ENCODE measurements at places on chromosomes 5 and 9. TPM values are rescaled to one million over a fixed set of nuclear protein-coding genes. Genes with fewer than 3 reads are reported as not detected.

PCSK1 gene
- 11.9 TPM for total RNA-seq

OTULINL gene
- total RNA-seq = 3.2 TPM

SAXO1 gene
- not detected for total RNA-seq

FLT4 gene
- total RNA-seq = 47.5 TPM

CNTFR gene
- 130 TPM for total RNA-seq

CYLC2 gene
- not detected for total RNA-seq

SLCO6A1 gene
- total RNA-seq = not detected

LCN10 gene
- total RNA-seq = 8.6 TPM

IFNE gene
- total RNA-seq = not detected

DMRT3 gene
- not detected for total RNA-seq

FAM163B gene
- not detected for total RNA-seq

TMED7 gene
- total RNA-seq = 75.7 TPM

ADAMTS13 gene
- 2.2 TPM for total RNA-seq

OCLN gene
- 2.4 TPM for total RNA-seq

LCN9 gene
- total RNA-seq = not detected

LHX3 gene
- not detected for total RNA-seq

DNAJB5 gene
- total RNA-seq = 6.5 TPM

AK8 gene
- total RNA-seq = 1.3 TPM

HSD17B4 gene
- 205 TPM for total RNA-seq

RFK gene
- 19.4 TPM for total RNA-seq

GAPT gene
- not detected for total RNA-seq

SPATA31D4 gene
- not detected for total RNA-seq

IL5 gene
- total RNA-seq = not detected

HAVCR2 gene
- 16.6 TPM for total RNA-seq

ANKRD34B gene
- not detected for total RNA-seq

PNPLA7 gene
- 13.0 TPM for total RNA-seq

GABBR2 gene
- total RNA-seq = not detected

FOXD4L5 gene
- total RNA-seq = not detected

SLC45A2 gene
- not detected for total RNA-seq

Data from subcutaneous adipose tissue (tissue), 4 donors.